Suprapubic skin (tissue), 4 donors: ENCODE measurements at places on chromosomes 6 and 20.

DNA sequence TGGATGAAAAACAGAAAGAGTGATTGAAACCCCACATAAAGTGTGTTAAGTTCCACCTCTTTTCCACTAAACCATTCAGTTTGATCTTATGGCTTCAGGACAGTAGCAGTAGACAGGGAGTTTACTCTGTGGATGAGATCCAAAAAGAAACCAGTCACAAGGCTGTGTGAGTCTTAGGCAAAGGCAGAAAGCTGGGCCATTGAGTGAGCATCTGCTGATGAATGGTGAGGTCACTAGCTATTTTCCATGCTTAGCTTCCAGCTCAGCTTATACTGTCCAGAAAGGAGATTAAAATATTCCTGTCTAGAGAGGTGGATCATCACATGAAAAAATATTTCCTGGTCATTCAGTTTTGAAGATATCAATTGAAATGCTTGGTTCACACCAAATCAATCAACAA lies 1643.9 kb downstream of the HACE1 start:
- no peak for DNase-seq

DNA sequence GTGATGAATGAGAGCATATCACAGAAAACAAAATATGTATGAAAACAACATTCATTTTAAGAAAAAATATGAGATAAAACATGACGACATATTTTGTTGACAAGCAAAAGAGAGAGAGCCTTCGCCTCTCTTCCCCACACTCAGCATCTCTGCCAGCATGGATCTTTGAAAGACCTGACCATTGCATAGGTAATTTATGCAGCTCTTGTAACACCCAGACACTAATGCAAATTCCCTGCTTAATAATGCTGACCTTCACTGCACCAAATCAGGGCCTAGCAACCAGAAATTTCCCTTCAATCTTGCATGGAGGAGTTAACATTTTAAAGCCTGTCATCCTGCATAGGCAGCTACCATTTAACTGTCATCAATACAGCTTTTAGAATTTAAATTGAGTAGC lies 50.0 kb upstream of the CNR1 start:
- no peak for DNase-seq

DNA sequence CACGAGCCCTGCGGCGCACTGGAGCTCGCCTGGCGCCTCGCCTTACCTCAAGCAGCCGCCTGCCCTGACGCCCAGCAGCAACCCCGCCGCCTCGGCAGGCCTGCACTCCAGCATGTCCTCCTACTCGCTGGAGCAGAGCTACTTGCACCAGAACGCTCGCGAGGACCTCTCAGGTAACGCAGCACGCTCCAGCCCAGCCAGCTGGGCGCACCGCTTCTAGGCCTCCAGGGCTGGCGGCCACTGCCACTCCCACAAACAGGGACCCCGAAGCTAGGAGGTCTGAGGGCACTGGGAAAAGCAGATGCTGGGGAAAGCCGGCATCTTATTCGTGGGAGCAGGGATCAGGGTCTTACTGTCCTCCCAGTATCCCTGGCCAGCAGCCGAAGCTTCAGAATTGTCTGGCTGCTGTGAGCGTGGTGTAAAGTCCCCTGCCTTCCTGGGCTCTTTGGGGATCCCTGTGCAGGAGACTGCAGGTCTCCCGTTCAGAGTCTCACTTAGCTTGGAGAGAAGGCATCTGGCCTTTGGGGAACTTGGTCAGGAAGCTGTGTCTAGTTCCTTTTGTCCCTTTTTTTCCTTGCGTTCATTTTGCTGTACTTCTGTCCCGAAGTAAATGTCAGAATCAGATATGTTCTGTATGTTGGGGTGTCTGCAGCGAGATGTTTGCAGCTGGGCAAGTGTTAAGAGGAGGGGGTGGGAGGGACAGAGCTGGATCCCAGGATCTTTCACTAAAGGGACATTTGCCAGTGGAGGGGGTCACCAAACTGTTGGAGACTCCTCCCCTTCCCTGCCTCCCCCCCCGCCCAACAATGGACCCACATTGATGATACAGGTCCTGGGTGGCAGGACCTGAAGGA lies 1.8 kb downstream of the FOXF2 start:
- DNase-seq = peak; percentile 68

GRCh38 chr6:44808148-44808547 lies 420.6 kb downstream of the CDC5L start:
- no peak for DNase-seq

DNA sequence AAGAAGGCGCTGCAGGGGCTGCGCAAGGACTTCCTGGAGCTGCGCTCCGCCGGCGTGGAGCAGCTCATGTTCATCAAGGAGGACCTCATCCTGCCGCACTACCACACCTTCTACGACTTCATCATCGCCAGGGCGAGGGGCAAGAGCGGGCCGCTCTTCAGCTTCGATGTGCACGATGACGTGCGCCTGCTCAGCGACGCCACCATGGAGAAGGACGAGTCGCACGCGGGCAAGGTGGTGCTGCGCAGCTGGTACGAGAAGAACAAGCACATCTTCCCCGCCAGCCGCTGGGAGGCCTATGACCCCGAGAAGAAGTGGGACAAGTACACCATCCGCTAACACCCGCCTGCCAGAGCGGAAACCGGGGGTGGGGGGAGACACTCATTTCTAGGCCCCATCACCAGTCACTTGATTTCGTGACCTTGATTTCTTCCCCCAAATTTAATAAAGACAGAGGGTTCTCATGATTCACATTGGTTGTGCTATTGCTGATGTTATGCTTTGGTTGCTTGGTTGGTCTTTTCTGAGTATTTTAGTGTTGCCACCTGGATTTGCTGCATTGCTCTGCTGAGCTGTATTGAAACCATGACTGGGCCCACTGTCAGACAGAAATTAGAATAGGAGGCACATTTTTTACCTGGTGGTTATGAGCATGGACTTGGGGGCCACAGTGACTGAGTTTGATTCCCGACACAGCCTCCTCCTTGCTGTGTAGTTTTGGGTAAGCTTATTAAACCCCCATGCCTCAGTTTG lies 1.5 kb downstream of the FAM50B start:
- no peak for DNase-seq

GRCh38 chr6:33923857-33924514 lies 120.2 kb upstream of the MLN start:
- no peak for DNase-seq

- DNase-seq = no peak
Observed at GRCh38 chr6:110532431-110532830, 56.0 kb upstream of the SLC22A16 start.

DNA sequence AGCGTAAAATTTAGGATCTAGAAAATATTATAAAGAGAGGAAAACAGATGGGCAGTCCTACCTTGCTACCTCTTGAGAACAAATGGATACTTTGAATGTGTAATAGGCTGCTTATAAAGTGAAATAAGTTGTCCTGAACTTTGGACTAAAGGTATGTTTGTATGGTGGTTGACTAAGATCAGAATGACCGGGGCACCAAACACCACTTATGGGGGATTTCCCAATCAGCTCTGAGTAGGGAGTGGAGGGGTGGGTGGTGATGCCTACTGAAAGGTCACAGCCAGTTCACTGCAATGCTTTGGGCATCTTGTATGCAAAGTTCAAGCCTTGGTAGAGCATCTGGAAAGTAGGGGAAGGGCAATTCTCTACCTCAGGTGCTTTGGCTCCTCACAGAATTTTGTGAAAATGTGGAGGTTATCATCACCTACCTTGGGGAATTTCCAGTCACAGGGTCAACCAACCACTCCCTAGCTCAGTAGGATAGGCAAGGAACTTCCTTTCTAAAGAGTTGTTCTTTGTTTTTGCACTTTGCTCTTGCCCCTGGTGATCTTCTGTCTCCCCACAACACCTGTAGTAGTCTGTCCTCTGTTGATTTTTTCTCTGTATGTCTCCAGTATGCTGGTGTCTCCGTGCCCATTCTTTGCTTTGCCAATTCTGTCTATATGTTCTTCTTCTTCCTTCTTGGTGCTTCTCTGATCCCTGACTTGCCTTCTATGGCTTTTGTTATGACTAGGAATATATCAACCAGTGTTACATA lies at the start of gene TRIM31:
TSS of gene TRIM31 (minus strand) at position 88 of the 757 bp plus-strand sequence. CDS start 285 bp downstream, outside the sequence.
- no peak for DNase-seq

GRCh38 chr6:90445533-90446108 lies 141.3 kb downstream of the MAP3K7 start:
- DNase-seq = no peak

- no peak for DNase-seq
Observed at GRCh38 chr6:37486121-37486839, 13.4 kb downstream of the CCDC167 start.

DNA sequence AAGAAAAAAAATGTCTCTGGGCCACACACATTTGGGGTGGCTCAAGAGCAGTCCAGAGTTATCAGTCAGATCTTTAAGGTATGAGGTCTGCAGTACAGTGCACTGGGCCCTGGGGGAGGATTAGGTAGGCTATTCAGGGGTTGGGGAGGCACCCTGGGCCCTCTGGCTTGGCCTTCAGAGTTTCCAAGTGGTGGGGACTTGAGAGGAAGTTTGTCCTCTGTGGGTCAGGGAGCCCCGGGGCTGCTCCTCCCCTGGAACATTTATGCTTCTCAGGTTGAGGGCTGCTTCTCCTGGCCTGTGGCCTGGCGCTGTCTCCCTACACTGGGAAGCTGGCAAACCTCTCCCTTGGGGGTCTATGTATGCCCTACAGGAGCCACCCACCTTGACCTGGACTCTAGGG lies 46.0 kb downstream of the PTK7 start:
- no peak for DNase-seq

GRCh38 chr6:16496210-16496609 lies 257.8 kb downstream of the GMPR start:
- DNase-seq = no peak

GRCh38 chr6:140059947-140060346 lies 685.5 kb upstream of the CITED2 start:
- no peak for DNase-seq

DNA sequence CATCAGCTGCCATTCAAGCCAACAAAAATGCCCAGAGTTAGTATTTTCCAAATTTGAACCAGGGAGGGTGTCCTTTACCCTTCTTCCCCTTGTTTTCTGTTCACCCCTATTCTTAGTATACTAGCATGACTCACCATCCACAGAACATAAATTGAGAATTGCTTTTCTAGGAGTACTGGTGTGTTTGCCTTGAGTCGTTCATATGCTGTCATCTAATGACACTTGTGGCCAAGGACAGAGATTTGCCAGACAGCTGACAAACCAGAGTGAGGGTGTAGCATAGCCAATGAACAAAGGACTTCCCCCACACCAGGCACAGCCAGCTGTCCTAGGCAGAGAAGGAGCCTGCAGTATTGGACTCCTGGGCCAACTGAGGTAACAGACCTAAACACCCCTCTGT lies 62.2 kb downstream of the FILIP1 start:
- DNase-seq = no peak

DNA sequence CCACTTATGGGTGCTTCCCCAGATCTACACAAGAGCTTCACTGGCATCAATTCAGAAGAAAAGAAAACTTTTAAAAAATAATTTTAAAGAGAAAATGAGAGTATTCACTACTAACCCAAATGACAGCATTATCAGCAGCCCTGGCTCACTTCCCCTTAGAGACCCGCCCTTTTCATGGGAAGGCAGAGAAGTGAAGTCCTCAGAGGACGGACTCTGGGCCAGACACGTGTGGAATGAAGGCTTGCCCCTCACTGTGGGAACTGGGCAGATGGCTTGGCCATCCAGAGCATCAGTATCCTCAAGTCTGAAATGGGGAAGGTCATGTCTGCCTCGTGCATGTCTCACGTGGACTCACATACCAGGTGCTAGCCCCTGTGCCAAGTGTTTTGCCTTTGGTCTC lies 63.5 kb downstream of the JAG1 start:
- DNase-seq = no peak

DNA sequence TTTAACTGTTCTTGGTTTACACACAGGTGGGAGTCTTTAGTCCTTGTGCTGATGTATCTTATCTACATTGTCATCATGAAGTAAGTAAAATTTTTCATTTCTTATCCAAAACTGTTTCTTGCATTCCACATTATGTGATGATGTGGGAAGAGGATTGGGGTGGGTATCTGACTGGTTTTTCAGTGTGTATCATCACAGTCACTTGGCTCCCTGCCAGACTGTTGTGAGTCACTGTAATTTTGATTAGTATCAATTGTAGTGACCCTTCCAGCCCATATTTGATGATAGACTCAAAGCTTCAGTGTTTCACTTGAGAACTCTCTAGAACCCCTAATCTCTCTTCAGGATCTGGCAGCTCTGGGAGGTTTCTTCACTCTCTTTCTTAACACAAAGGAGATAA lies 84.5 kb upstream of the RIN2 start:
- DNase-seq = no peak

DNA sequence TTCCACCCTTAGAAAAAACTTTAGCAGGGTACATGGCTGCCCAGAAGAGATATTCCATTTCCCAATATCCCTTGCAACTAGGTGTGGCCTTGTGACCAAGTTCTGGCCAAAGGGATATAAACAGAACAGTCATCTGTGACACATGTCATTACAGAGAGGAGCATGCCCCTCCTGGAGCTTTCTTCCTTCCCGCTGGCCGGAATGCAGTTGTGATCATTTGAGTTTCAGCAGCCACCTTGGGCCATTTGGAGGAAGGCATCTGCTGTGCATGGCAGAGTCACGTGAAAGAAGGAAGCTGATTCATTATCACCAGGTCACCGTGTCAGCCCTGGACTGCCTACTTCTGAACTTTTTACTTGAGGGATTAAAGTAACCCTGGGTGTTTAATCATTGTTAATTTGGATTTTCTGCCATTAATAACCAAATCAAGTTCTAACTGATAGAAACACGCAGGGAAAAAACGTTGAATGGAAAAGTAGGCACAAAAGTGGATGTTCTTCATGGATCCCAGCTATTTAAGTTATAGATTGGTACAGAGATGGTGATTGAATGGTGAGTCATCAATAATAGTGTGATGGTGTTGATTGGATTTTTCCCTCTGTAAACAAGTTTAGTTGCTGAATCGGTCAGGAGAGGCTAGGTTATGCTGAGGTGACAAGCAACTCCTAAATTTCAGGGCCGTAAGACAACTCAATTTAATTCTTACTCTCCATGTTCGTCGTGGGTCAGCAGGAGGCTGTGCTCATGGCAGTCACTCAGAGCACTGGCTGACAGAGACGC lies 80.7 kb upstream of the CCDC167 start:
- DNase-seq = no peak

DNA sequence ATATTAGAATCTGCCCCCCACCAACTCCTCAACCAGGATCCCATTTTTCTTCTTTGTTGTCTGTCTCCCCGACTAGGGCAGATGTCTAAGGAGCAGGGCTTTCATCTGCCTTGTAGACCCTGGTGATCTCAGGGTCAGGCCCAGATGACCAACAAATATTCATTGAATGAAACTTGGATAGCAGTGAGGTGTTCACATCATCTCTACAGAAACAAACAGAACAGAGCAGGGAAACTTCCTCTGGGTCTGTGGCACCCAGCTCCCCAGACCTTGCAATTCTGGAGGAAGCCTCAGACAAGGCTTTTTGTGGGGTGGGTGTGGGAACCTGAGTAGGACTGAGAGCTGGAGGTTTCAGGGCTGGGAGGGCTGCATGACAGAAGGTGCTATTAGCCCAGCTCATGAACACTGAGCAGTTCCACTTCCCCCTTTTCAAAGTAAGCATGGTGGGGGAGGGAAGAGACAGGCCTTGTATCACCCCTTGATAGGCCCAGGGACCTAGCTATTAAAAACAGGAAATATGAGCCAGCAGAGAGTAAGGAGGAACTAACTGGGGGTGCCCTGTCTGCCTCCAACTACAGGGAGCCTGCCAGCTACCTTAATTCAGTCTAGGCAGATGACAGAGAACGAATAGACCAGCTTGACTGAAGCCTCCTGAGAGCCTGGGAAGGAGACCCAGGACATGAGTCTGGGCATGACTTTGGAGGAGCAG lies 37.3 kb upstream of the TOP1 start:
- DNase-seq = peak; percentile 25
